Fibroblast of skin of scalp (primary cell): ENCODE measurements at places on chromosomes 3 and 15.
A peak's percentile ranks its signal among the peaks of the same experiment; 100 is the strongest.

DNA sequence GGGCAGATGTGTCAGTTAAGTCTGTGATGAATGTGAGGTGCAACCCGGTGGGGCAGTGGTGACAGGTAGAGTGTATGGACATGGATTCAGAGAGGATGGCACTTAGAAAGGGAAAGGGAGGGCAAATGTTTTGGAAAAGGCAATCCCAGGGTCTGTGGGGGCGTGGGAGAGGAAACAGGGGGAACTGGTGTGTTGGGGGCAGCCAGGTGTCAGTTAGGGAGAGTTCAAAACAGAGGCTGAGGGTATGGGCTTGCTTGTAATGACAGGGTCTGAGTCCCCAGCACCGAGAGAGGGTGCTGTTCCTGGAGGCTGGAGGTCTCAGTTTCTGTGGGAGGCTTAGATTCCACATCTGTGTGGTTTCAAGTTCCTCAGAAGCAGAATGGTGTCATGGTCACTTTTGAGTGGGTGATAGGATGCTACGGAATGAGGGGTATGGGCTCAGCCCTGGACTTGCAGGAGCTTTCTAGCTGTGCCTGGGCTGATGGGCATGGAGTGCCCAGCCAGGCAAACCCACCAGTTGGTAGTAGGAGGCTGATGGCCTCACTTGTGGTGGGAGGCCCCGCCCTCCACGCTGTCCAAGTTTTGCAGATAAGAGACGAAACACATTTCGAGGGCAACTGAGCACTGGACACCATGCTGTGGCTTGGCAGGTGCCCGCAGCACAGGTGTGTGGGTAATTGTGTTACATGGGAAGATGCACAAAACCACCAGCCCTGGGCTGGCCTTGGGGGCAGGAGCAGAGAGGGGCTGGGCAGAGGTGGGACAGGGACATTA is 209.4 kb downstream of the RPLP1 start:
- DNase-seq, result no peak

DNA sequence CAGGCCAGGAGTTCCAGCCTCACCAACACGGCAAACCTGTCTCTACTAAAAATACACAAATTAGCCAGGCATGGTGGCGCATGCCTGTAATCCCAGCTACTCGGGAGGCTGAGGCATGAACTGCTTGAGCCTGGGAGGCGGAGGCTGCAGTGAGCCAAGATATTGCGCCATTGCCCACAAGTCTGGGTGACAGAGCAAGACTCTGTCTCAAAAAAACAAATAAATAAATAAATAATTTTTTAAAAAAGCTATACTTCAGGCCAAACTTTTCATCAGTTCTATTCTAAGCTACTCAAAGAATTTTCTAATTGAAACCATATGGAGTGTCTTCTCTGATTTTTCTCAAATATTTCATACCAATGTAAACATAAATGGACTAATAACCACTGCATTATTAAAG is 43.5 kb downstream of the PHC3 start:
- peak; percentile 63 for DNase-seq

DNA sequence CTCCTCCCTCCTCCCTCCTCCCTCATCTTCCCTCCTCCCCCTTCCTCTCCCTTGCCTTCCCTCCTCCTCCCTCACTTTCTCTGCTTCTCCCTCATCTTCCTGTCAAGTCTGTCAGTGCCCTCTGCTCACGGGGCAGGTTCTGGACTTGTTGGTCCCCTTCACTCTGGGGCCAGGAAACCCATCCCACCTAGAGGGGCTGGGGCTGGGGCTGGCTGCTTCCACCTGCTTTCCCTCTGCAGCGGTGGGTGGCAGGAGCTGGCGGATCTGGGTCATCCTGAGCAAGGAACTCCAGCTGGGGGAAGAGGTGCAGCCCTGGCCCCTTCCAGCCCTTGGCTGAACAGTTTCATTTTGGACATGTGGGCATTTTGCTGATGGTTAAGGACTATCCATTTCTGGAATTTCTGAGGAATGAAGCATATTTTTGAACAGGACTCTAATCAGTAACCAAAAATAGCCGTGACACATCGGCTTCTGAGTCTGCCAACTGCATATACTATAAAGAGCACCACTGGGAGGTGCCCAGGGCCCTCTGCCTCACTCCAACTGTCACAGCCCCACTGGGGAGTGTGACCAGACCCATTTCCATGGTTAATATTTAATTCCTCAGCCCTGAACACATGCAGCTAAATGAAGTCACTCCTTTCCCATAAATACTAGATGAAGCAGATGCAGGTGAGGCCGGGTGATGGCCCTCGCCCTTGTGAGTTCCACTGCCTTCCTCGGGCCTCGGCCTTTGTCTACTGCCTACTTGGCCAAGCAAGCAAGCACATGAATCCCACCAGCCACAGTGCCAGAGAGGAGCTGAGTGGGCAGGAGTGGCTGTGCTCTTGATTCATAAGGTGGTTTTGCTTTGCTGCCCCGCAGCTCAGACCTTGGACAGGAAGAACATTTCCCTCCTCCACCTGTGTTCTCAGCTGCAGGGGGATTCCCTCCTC is 39.8 kb downstream of the CHDH start:
- peak; percentile 92 for DNase-seq

DNA sequence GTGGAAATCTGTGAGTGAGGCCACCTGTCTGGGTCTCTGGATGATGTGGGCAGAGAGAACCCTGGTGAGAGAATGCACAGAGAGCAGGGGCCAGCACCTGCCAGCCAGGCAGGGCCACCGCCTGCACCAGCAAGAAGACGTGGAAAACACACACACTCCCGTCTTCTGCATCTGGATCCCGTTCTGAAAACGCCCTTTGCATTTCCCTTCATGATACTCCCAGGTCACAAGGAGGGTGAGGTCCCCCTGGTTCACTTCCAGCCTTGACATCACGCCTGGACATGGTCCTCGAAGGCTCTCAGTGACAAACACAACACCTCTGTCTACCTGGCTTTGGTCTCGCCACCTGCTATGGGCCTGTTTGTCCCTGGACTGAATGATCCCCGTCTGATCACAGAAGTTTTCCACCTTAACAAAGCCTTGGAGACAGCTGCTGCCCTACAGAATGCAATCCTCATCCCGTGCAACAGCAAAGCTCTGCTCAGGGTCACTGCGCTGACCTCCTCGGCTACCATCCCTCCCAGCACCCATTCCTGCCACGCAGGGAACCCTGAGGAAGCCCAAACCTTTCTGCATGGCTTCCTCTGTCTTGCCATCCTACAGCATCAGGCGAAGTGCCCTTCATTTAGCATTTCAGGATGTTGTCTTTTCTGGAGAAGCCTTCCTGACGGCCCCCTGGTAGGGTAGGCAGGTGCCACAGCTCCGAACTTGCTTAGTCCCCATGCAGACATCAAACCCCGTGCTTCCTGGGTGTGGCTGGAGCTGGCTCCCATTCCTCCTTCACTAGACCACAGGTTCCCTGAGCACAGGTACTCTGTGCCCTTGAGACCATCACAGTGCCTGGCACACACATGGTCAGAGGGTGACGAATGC is 122.5 kb downstream of the ATP10A start:
- DNase-seq, result no peak

GRCh38 chr3:81967393-81967792 is 205.9 kb upstream of the GBE1 start:
- DNase-seq, result peak; percentile 40

DNA sequence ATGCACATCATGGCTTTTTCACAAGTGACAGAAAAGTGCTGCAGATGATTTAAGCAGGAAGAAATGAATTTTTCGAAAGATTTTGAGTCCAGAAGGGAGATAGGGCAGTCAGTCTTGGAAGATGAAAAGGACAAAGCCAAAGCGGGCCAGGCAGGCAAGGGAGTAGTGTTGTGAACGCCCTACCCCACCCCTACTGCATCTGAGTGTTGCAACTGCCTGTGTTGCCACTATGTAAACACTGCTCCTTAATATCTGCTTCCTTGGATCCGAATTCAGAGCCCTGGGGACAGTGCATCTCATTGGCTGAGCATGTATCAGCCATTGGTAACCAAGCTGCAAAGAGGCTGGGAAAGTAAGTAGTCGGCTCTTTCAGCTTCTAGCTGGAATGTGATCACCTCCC is 39.0 kb downstream of the CNTN4 start:
- DNase-seq, result no peak

DNA sequence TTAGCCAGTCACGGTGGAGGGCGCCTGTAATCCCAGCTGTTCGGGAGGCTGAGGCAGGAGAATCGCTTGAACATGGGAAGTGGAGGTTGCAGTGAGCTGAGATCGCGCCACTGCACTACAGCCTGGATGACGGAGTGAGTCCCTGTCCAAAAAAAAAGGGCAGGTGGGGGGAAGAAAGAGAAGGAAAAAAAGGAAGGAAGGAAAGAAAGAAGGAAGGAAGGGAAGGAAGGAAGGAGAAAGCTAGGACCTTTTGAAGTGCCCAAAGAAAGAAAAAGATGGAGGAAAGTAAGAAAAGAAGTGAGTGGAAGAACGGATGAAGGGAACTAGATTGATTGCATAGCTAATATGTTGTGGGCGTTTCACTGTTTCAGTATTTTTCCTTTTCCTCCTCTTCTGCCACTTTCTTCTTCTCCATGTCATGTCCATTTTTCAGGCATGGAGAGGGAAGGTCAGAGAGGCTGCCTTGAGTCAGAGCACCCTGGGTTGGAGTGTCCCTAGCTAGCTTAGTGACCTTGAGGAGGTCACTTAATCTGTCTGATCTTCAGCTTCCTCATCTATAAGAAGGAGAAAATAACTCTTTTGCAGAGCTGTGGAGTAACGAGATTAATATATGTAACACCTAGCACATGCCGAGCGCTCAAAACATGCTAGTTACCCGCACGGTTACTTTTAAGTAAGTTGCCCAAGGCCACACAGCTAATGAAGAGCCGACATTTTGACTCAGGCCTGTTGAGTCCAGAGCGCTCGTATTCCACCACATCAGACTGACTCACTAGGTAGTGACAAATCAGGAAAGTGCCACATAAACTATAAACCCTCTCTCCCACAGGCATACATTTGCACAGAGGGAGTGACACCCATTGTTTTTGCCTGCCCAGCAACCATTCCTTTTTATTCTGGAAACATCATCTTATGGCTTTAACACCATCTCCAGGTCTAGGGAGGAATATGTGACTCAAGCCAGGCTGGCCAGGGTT is 42.2 kb downstream of the BHLHE40 start:
- DNase-seq, result peak; percentile 62

- no peak for DNase-seq
Observed at GRCh38 chr3:123752228-123752627, 131.9 kb downstream of the MYLK start.

GRCh38 chr15:97791824-97792792 is 168.4 kb upstream of the ARRDC4 start:
- no peak for DNase-seq
